ENCODE measurements at places on chromosomes 6 and 20.

- DNase-seq = no peak
These were observed 88.8 kb downstream of the CD24 start for GRCh38 chr6:106885679-106886078.

GRCh38 chr6:28597924-28598722 is 72.4 kb downstream of the GPX5 start:
- no peak for DNase-seq

GRCh38 chr6:22789315-22789714 is 219.9 kb downstream of the HDGFL1 start:
- no peak for DNase-seq

DNA sequence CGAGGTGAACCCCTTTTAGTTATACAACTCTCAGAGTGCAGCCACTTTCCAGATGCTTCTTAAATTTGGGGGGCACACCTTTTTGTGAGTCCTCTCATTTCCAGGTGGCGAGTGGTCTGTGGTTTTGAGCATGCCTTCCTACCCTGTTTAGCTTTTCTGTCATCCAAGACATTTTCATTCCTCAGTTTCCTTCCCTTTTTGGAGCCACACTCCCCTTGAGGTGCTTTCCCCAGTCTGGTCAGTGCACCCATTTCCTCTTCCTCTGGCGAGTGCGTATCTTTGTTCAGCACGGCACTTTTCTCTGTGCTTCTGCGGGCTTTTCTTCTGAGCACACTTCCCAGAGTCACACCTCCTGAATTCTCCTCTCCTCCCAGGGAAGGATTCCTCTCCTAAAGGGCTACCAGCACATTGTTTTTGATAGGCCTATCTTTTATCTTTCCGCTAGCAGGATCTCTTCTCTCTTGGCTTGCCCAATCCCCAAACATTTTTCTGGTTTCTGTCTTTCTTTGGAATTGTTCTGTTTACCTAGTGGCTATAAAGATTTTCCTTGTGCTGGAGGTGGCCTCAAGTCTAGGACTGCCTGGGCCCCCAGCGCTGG is 1.4 kb downstream of the PHF20 start:
- no peak for DNase-seq

- DNase-seq = peak; percentile 72
These were observed 20.2 kb downstream of the EYA2 start for GRCh38 chr20:46914789-46915379.

DNA sequence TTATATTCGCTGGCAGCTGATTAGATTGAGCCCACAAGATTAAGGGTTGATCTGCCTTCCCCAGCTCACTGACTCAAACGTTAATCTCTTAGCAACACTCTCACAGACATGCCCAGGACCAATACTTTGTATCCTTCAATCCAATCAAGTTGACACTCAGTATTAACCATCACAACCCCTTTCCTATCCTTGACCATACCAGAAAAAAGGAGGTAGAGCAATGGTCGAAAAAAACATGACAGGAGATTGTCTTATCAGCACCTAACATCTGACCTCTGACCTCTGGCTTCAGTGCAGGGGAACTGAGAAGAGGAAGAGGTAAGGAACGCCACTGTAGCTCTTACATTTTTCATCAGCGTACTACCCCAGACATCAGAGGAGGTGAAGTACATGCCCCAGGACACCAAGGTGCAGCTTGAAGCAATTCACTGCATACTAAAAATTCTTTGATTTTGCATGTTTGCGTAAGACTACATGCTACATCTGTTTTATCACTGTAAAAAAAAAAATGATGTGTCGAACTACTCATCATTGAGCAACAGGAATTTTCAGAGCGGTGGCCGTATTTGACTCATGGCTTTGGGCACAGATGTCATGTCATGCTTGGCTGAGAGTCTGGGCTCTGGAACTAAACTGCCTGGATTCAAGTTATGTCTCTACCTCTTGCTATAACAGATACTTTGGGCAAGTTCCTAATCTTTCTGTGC is 188.0 kb upstream of the TAB2 start:
- DNase-seq = no peak

DNA sequence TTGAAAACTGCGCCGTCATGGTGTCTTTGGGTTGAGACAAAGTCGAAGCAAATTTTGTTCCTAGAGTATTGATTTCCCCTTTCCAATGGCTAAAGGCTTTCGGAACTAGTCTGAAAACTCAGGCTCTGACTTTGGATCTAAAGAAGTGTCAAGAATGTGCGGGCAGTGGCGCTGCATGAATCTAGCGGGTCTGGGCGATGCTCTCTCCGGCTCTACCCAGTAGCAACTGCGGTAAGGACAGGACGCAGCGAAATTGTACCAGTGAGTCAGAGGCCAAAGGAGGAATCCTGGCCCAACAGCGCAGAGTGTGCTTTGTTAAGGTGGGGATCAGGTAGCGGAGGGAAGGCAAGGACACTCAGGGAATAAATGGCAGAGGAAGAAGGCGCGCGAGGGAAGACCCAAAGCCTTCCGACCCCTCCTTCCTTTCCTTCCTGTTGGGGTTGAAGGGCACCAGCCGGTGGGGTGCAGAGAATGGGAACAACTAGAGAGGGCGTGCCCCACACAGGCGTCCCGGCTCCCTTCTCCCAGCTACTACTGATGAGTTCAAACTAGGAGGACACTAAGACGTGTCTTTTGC is 32.1 kb downstream of the HLA-F start:
- DNase-seq = no peak

DNA sequence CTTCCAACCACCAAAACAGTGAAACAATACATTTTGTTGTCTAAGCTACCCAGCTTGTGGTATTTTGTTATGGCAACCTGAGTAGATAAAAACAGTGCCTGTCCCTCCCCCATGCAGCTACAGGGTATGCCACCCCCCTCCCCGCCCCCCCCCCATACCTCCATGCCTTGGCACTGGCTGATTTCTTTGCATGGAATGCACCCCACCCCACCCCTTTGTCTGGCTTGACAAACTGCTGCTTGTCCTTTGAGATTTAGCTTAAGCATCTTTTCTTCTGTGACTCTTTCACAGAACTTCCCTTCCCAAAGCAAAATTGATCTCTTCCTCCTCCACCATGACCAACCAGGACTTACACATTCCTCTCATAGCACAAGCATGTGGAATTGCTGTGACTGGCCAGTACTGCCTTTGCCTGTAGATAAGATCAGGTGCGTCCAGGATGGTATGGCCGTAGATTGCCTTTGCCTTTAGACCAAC is 64.6 kb upstream of the ADGRF1 start:
- no peak for DNase-seq

- DNase-seq = no peak
These were observed 391.6 kb downstream of the ADGRB3 start for GRCh38 chr6:69026715-69027114.

- no peak for DNase-seq
These were observed 425.3 kb downstream of the EPM2A start for GRCh38 chr6:145309842-145310535.

DNA sequence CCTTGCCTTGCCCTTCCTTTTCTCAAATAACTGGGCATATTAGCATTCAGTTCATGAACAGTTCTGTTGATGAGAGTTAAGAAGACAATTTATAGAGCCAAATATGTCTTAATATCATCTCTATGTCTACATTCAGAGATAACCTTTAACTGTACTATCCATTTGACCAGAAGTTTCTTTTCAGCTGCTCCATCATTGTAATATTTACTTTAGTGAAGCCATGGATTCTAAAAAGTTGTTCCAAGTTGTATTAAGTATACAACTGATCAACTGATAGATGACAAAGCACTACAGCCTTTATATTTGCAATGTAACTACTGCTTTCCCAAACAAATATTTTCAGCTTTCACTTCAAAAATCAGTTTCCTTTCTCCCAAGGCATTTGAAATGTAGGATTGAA is 1252.7 kb downstream of the EPHA7 start:
- DNase-seq = no peak

GRCh38 chr6:7183707-7184106 is 75.9 kb downstream of the RREB1 start:
- DNase-seq = no peak

- no peak for DNase-seq
These were observed 52.9 kb upstream of the CTNNBL1 start for GRCh38 chr20:37640600-37641561.

DNA sequence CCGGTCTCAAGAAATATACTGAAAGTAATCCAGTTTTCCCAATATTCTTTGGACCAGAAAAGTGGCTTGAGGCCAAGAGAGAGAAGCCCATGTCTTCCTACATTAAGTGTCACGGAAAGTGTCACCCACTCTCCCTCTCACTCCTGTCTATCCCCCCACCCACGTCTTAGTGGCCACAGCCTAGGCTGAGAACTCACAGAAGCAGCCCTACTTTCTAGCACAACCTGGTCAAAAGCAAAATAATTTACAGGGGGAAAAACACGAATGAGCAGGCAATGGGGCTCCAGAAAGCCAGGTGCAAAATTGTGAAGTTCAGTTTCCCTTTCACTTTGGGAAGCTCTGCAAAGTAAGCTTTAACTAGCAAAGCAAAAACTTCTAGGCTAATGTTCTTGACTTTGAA is 118.0 kb downstream of the OPRM1 start:
- no peak for DNase-seq

- DNase-seq = no peak
These were observed 286.9 kb upstream of the BMP2 start for GRCh38 chr20:6480328-6481200.

DNA sequence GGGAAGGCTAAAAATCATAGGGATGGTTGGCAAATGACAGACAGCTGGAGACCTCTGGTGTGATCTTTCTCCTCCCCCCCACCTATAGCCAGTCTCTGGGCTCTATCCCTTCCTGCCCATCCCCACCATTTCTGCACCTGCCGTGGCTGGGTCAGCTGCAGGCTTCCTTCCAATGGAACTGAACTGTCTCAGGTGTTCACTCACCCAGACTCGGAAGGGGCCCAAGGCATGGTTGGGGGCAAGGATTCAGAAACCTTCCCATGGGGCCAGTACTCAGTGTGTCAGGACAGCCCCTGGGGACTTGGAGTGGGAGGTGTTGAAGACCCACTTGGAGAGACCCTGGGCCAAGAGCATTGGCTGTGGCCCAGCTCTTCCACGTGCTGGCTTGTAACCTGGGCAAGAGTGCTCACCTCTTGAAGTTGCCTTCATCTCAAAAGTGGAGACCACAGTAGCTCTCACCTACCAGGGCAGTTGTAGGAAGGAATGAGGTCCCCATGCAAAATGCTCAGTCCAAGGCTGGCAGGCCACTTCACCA is 1.7 kb upstream of the PHACTR3 start:
- DNase-seq = no peak

DNA sequence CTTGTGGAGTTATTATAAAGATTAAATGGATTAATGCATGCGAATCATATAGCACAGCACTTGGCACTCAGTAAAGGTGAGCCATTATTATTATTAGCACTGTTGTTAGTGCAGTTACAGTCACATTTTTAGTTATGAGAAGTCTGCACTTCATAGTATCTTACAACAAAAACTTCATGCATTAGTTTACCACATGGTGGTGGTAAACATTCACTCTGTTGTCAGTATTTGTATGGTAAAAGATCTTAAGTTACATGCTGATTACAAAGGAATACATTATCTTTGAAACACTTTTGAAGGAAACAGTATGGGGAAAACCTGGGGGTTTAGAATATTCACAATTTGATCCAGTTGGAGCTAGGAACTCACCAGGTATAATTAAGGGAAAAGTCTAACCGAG is 20.8 kb downstream of the TMEM14A start:
- no peak for DNase-seq

DNA sequence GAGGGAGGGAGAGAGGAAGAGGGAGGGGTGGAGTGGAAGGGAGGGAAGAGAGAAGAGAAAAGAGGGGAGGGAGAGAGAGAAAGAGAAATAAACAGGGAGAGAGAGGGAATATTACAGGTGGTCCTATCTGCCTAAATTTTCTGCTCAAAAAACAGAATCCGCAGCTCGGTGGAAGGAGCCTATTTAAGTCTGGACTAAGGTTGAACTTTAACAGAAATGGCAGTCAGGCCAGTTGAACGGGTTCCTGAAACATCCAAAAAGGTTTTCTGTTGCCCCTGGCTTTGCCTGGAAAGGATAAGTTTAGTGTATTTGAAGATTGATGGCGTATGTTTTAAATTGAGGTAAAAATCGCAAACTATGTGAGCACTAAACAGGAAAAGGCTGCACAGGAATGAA is 2.2 kb downstream of the TFAP2B start:
- no peak for DNase-seq

GRCh38 chr20:41299899-41300298 is 17.6 kb downstream of the ZHX3 start:
- no peak for DNase-seq

DNA sequence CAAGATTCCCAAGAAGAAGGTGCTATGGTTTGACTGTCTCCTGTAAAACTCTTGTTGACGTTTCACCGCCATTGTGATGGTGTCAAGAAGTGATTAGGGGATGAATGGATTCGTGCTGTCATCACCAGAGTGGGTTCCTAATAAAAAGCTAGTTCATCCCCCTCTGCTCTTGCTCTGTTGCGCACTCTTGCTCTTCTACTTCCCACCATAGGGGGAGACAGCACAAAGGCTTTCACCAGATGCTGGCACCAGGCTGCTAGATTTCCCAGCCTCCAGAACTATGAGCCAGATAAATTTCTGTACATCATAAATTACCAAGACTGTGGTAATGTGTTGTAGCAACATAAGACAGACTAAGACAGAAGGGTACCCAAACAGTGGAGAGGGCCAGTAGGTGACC is 21.6 kb upstream of the CCDC28A start:
- DNase-seq = no peak

GRCh38 chr6:8131265-8131897 is 29.0 kb upstream of the EEF1E1 start:
- peak; percentile 64 for DNase-seq

DNA sequence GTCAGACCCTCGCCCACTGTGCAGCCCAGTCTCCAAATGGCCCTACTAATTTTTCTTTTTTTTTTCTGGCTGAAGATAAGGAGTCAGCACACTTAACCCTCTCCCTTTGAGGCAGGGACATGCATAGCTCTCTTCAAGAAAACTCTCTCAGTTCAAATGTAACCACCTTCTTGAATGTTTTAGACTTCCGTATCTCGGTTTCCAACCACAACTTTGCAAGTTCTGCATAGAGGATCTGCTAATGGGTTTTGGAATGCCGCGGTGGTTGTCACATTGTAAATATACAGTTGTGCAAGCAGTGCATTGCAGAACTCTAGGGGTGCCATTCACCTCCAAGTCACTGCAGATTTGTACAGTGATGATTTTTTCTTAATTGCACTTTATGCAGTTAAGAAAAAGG is 59.4 kb upstream of the SLC35B3 start:
- DNase-seq = no peak

- no peak for DNase-seq
These were observed 395.9 kb downstream of the CDH26 start for GRCh38 chr20:60354024-60354580.

DNA sequence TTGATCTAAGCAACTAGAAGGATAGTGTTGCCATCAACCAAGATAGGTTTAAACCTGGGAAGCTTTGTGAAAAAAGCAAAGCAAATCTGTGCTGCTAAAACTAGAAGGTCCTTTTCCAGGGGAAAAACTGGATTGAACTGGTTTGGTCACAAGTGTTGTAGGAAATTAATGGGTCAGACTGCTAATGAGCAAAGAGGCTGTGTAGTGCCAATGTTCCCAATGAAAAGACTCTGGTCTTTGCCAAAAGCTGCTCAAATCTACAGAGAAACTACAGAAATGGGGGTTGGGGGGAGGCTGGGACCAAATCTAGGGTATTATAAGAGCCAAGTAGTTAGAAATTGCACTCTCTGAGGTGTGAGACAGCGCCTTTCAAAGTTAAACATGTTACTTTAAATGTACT is 85.0 kb downstream of the PLCG1 start:
- no peak for DNase-seq
